ENCODE measurements at places on chromosomes 12 and 14.

DNA sequence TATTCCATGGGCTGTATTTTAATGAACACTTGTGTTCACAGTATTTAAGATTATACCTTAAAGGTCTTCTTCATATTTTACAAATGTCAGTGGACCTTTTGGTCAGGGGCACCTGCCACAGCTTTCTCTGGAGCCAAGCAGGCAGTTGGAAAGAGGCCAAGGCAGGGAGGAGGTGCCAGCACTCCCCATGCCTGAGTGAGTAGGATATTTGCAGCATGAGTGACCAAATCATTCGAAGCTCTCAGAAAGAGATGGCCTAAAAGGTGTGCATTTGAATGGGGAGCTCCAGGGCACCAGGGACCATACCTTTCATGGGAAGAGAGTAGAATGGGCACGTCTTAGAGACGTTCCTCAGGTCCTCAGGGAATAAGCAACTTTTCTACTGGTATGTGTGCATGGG lies 121.6 kb downstream of the GPR135 start:
- DNase-seq, result peak; percentile 70

- DNase-seq, result no peak
Observed at GRCh38 chr14:55103005-55103640, 25.9 kb upstream of the LGALS3 start.

GRCh38 chr12:14981049-14981448 lies 8.2 kb downstream of the PDE6H start:
- no peak for DNase-seq

GRCh38 chr12:125395583-125396215 lies 330.5 kb downstream of the AACS start:
- no peak for DNase-seq

DNA sequence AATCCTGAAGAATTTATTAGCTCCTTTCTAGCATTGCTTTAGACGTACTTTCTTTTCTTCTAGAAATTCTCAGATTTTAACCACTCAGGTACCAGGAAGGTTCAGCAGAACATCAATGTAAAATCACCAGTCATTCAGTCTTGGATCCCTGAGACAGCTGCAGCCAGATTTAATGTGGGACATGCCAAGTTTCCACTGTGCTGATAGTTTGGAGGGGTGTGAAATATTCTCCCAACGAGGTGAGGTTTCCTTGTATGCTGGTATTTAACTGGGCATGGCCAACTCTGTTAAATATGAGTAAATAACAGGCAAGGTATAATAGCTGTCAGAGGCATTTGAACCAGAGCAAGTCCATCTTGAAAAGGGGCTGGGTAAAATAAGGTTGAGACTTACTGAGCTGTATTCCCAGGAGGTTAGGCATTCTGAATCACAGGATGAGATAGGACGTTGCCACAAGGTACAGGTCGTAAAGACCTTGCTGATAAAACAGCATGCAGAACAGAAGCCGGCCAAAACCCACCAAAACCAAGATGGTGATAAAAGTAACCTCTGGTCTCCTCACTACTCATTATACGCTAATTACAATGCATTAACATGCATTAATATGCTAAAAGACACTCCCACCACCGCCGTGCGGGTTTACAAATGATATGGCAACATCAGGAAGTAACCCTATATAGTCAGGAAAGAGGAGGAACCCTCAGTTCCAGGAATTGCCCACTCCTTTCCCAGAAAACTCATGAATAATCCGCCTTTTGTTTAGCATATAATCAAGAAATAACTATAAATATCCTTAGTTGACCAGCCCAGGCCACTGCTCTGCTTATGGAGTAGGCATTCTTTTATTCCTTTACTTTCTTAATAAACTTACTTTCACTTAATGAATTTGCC lies 75.2 kb upstream of the RASSF8 start:
- DNase-seq, result no peak

DNA sequence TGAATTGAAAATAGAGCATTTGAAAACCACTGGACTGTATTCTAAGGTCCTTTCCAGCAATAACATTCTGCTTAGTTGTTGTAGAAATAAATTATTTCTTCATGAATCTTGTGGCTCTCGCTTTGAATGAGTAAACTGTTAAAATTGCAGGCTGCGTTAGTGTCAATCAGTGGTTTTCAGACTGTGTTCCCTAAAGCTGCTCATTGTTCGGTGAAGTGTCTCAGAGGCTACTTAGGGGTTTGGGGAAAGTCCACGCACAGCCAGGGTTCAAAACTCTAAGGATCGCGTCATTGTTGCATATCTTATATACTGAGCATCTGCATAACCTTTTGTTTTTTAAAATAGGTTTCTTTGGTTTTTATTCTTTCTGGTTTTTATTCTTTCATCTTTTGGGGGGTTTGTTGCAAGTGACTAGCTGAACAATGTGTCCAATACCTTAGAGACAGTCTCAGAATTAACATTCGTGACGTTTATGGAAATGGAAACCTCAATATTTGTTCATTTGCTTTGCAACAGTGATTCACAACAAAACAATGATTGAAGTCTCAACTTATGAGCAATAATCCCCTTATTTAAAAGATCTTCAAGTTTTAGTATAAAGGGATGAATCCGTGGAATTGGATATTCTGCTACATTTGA lies 108.1 kb downstream of the TTLL5 start:
- no peak for DNase-seq

DNA sequence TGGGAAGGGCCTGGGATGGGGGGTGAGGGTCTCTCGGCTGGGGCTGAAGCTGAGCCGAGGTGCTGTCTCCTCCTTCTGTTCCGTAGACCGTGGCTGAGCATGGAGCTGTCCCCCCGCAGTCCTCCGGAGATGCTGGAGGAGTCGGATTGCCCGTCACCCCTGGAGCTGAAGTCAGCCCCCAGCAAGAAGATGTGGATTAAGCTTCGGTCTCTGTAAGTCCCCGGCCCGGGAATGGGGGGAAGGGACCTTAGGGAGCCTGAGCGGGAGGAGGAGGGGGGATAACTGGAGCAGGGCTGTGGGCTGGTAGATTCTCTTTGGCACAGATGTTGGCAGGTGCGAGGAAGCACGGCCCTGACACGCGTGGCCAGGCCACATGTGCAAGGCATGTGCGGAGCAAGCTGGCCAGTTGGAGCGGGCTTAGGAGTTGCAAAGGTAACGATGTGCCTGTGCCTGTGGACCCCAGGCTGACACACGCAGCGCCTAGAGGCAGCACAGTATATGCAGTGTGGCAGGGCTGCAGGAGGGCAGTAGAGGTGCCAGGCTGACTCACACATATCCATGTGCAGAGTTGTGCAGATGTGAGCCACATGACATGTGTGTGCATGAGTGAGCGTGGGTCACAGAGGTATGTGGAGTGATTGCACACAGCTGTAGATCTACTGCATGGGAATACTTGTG lies 512 bp downstream of the PDE1B start:
- DNase-seq, result no peak

DNA sequence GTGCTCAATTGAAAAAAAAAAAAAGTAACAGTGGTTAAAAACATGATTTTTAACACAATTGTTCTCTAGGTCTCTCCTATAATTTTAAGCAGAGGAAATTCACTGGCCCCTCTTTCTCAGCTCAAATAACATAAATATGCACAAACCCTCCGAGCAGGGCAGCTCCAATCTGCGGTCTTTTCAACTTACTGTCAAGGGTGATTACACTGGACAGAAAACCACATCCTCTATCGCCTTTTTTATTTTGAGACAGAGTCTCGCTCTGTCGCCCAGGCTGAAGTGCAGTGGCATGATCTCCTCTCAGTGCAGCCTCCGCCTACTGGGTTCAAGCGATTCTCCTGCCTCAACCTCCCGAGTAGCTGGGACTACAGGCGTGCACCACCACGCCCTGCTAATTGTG lies 16.5 kb upstream of the GABARAPL1 start:
- no peak for DNase-seq

GRCh38 chr14:105588236-105588860 lies 62.0 kb downstream of the TMEM121 start:
- DNase-seq, result no peak

DNA sequence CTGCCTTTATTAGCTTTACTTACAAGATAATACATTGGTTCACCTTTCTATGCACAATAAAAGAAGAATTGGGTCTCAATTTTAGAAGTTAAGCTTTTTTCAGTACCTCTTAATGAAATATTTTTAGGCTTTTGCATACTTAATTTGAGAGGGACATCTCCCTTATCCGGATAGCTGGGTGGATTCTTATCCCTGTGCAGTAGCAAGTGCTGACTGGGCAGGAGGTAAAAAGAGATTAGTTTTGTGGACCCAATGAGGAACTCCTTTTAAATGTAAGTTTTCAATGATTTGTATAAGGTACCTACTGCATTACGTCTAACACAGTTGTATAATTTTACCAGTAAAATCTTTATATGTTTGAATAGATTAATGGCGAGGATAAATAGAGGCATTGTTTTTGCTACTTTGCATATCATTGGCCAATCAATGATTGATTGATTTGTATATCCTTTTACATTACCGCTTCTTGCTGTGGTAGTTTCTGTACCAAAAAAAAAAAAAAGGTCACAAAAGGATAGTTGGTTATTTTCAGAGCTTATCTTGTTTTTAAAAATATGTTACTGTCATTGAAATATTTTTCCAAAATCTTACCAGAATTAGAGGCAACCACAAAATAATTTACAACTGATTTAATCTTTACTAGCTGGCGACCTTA lies 2.2 kb downstream of the CPSF6 start:
- DNase-seq, result no peak

DNA sequence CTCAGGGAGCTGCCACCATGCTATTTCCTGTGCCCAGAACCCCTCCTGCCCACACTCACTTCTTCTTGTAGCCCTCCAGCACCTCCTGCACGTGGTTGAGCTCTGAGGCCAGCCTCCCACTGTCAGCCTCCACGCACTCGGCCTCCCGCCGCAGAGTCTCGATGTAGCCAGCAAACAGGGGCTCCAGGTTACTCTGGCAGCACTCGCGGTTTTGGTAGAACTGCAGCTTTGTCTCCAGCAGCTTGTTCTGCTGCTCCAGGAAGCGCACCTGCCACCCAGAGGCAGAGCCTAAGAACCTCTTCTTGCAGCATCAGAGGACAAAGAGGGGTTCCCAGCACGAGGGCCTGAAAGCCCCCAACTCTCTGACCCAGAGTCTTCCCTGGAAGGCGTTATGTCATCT lies 2.1 kb downstream of the KRT83 start:
- DNase-seq, result no peak

DNA sequence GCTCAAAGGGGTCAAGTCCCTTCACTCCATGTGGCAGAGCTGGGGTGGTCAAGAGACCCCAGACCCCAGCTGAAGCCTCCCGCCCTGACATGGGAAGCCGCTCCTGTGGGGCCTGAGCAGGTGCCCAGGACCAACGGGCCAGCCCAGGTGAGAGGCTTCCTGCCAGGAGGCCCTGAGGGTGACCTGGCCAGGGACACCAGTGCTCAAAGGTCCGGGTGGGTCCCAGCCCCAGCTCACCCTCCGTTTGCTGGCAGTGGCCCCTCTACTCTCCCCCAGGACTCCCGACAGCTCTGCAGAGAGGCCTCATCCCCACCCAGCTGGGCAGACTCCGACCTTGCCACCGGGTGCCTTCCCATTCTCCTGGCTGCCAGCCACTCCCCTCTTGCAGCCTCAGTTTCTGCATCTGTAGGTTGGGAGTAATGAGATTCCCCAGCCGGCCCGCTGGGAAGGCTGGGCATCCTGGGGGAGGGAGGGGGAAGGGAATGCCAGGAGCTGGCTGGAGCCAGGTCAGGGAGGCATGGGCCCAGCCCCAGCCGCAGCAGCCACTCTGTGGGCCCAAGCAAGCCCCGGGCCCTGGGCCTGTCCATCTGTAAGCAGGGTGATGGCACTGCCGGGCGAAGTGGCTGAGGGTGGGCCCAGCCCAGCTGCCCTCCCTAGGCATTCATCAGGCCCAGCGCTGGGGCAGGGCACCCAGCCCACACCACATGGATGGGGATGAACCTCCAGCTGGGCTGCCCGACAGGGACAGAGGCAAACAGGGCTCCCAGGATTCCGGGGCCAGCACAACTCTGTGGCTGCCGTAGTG lies 10.3 kb upstream of the INF2 start:
- DNase-seq, result no peak

- no peak for DNase-seq
Observed at GRCh38 chr12:88884600-88884999, 304.3 kb upstream of the KITLG start.

Data from right renal pelvis (tissue), 4 donors.